Trophoblast cell (in vitro differentiated cells and primary cell): ENCODE measurements at places on chromosomes 3 and 15.

DNA sequence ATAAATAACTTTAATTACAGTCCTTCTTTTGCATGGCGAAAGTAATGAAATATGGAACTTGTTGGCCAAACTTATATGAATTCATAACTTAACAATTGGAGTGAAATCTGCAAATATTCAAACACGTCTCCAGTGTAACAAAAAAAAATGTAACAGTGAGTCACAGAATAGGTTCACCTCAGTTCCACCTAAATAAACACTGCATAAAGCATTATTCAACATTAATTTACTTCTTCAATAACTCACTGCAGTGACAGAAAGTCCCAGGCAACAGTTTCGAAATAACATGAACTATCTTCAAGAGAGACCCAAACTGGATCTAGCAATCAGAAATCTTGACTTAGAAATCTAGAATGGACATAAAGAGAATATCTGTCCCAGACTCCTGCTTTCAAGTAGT lies 75.6 kb downstream of the GMNC start:
- no peak for DNase-seq

DNA sequence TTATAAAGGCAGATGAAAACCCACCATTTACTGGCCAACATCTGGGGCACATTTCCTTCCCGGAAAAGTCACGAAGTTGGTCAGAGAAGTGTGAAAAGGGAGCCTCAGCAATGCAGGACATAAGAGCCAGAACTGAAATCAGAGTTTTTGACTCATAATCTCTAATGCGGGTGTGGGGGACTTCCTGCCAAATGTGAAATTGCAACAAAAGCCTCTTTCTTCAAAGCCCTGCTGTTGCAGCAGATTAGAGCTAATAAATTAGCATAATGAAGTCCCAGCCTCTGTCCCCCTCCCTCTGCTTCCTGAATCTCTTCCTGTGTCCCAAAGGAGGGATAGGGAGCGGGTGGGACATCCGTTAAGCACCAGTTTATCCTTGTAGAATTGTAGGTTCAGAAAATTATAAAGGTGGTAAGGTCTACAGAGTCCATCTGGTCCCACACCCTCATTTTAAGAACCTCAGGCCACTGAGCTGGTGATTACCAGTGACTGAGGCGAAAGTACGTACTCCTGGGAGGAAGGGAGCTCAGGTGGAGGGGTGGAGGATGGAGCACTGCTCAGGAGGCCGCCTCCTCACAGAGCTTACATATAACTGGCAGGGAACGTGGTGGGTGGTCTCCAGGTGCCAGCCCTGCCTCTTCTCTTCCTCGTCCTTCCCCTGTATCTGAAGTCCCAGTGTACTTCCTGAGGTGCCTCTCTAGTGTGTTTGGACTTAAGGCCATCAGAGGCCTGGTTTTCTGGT lies 35.0 kb downstream of the ST6GAL1 start:
- no peak for DNase-seq

DNA sequence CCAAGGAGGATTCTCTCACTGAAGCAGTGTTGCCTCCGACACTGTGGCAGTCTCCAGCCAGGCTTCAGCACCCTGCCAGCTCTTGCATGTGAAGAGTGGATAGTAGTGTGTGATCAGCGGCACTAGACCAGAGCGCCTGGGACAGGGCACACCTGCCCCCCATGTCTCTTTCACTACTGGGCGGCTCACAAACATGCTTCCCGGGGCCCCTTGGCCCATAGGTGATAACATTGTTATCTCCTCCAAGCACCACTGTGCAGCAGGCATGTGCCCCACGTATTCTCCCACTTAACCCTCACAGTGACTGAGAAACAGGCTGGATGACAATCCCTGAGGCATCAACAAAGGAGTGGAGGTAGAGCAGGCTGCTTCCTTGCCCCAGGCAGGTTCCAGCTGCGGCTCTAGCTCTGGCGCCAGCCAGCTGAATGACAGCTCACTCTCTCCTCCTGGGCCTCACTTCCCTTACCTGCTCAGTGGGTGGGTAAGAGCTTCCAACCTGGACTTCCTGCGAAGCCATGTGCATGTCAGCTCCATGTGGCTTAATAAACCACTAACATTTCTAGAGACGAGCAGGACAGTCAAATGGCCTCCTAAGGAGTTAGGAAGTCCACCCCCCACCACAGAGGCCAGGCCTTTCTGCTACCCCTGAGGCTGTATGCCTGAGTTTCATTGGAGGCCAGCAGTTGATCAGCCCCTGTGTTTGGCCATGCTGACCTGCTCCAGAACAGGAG lies 37.8 kb downstream of the KLF13 start:
- peak; percentile 95 for DNase-seq

DNA sequence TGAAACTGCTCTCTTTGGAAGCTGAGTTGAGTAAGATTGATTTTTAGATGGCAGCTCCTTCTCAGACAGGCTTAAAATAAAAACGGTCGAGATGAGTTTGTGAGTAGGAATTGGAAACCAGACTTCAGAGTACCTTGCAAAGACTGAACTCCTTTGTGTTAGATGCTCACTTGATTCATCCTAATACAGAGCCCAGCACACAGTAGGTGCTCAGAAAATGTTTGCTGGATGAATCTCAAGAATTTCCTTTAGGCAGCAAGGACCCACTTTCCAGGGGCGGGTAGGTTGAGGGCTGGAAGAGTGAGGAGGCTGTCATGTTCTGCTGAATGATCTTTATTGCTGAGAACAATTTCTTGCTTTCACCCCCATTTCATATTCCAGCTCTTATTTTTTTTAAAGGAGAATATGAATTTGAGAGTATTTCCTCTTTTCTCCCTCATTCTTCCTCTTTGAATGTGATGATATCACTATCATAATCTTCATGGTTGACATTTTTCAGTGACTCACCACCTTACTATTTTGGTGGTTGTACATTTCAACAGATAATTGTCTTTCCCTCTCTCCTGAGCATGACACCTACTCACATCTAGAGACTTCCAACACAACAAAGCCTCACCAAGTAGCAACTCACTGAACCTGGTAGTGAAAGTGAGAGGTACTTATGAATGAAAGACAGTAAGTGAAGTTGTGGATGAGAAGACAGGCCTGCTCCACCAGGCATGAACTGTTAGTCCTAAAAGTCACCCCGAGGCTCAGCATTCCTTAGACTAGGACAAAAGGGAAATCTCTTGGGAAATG lies 113.3 kb downstream of the PDCD6IP start:
- DNase-seq = peak; percentile 85

DNA sequence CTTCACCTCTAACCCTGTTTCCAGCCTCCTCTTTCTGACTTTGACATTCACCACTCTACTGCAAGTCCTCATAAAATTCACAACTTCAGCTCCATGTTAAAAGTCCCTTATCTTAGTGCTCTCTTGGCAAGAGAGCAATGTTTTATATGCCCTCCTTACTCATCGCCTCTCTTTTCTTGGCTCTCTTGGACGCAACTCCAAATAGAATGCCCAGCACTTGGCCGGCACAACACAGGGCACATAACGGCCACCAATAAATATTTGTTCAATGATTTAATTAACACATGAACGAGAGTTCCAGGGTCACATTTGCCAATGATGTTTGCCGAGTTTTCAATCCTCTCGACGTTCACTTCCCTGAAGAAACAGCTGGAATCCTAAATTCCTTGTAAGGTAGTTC lies 401.4 kb downstream of the ROBO1 start:
- peak; percentile 2 for DNase-seq

GRCh38 chr3:186609247-186609868 lies 3.5 kb upstream of the AHSG start:
- DNase-seq = peak; percentile 44

GRCh38 chr3:187256051-187256616 lies 35.4 kb downstream of the MASP1 start:
- DNase-seq = no peak

- DNase-seq = peak; percentile 86
Measured at GRCh38 chr3:8319935-8320634, 181.5 kb upstream of the LMCD1 start.

- no peak for DNase-seq
Measured at GRCh38 chr3:39323494-39323893, 6.0 kb upstream of the CCR8 start.

DNA sequence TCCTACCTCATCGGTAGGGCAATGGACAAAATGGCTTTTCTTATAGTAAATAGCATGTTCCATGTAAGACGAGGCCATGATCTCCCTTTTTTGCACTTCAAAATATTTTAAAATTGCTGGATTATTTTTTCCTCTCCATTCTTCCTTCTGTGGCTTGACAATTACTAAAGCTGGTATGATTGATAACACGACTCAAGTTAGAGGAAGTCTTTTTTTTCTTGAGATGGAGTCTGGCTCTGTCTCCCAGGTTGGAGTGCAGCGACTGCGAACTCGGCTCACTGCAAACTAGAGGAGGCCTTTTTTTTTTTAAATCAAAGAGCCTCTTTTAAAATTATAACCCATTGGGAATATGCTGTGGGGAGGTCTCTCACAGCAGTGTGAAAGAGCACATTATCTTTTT lies 124.5 kb upstream of the TBL1XR1 start:
- no peak for DNase-seq

- DNase-seq = no peak
Measured at GRCh38 chr3:157151627-157152026, 8.3 kb downstream of the CCNL1 start.

DNA sequence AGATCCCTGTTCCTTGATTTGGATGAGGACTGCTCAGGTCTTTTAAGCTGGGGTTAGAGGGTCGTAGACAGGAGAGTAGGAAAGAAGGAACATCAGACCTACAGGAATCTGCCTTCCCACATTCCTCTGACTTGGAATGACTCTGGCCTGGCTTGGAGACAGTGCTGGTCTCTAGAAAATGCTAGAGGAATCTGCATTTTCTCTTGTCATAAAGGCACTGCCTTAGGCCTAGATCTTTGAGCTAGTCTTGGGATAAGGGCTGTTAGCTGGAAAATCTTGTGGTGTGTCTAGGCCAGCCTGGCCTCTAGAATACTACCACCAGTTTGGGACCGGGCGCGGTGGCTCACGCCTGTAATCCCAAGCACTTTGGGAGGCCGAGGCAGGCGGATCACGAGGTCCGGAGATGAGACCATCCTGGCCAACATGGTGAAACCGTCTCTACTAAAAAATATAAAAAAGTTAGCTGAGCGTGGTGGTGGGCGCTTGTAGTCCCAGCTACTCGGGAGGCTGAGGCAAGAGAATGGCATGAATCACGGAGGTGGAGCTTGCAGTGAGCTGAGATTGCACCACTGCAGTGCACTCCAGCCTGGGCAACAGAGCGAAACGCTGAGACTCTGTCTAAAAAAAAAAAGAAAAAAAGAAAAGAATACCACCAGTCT lies 17.3 kb upstream of the BSN start:
- DNase-seq = peak; percentile 83

DNA sequence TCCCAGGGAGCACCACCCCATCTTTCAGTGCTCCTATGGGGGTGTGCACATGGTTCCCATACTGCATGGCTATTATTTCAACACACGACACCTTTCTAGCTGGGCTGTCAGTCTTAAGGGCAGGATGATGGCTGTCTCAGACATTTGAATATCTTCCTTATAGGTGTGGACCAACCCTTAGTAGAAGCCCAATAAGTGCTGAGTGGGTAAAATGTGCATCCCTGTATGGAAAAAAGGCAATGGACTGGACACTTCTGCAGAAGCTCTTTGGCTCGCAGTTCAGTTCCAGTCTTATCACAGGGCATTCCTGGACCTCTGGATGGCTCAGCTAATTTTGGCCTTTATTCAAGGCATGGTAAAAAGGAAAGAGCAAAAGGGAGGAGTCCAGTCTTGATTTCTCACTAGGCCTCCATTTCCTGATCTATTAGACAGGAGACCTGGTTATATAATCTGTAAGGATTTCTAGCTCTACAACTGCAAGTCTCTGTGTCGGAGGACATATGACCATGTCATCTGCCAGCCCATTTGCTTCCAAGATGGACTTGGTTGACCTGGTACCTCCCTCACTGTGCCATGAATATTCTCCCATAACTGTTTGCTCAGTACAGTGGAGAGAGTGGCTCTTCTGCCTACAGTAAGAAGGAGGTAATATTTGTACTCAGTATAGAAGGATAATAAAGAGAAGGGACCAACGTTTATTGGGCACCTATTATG lies 53.8 kb upstream of the RASGRP1 start:
- DNase-seq = no peak

DNA sequence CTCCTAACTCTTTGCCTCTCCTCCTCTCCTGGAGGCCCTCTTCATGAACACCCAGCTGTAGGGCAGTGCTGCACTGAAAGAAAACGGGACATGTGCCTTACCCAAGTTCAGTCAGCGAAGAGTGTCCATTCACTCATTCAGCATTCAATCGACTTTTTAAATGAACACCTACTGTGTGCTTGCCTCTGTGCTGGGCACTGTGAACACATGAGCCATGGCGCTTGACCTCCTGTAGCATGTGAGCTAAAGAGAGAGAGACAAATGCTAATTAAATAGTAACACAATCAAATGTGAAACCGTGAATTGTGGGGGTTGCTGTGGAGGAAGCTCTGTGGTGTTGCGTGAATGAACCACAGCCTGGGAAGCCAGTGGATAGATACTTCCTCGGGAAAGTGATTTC lies 43.4 kb downstream of the ST6GAL1 start:
- no peak for DNase-seq

- DNase-seq = no peak
Measured at GRCh38 chr15:80557441-80558234, 137.5 kb upstream of the ABHD17C start.

DNA sequence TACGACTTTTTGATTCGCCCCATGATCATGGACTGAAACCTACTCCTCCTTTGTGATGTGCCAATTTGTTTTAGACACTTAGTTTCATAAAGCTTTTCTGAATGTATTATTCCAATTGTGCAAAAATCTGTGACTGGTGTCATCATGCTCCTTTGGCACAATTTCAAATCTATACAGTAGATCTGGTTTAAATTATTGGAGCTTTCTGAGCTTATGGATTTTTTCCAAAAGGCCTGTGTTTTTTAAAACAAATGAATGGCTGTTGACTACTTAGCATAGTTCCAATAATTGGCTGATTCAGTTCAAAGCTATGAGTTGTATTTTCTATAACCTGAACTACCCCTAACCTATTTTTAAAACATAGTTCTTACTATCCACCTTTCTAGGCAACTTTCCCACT lies 282.7 kb downstream of the CNTN3 start:
- no peak for DNase-seq

DNA sequence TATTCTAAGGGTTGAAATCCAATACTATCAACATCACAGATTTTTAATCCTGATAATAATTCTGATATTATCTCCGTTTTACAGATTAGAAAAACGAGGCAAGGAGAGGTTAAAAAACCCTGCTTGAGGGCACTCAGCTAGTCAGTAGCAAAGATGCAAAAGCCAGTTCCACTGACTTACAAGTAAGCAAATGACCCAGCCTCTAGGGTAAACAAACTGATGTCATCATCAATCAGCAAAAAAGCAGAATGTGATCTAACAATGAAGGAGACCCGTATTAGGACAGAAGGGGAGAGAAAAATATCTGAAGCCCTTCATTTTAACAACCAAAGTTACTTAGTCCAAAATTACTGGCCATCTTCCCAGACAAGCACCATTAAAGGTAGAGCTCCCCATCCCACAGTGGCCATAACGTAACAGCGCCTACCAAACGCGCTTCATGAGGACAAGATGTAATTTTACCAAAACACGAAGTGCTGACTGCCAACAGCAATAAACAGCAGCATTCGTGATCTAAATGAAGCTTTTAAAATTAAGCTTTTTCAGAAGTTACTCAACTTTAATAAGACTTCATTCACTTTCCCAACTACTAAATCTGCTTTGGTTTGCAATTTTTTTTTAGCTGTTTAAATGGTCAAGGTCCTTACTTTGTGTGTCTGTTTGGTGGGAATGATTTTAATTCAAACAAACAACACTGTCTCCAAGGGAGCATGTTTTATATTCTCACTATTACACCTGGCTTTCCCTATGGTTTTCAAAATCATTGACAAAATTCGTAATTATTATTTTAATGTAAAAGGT lies 176.6 kb downstream of the OSBPL10 start:
- peak; percentile 24 for DNase-seq

GRCh38 chr3:33482111-33482521 lies 41.9 kb upstream of the UBP1 start:
- peak; percentile 47 for DNase-seq
